Suppressor macrophage treated with lipopolysaccharide for 4 hours (primary cell): ENCODE measurements at places on chromosomes 5 and 9.

DNA sequence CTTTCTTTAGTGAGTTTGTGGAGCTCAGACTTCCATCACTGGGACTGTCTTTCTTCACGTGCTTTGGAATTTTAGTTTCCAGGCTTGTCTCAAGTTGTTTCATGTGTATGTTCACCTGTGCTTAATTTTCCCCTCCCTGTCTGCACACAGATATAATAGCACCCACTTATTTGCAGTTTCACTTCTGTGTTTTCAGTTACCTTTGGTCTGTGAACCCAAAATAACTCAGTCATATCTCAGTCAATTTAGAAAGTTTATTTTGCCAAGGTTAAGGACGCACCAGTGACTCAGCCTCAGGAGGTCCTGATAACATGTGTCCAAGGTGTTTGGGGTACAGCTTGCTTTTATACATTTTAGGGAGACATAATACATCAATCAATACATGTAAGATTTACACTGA is 330.4 kb downstream of the ICE1 start:
- DNase-seq, result no peak

GRCh38 chr9:101706997-101707396 is 31.4 kb downstream of the GRIN3A start:
- DNase-seq, result no peak

GRCh38 chr5:60453186-60453976 is 246.6 kb downstream of the DEPDC1B start:
- DNase-seq, result no peak

DNA sequence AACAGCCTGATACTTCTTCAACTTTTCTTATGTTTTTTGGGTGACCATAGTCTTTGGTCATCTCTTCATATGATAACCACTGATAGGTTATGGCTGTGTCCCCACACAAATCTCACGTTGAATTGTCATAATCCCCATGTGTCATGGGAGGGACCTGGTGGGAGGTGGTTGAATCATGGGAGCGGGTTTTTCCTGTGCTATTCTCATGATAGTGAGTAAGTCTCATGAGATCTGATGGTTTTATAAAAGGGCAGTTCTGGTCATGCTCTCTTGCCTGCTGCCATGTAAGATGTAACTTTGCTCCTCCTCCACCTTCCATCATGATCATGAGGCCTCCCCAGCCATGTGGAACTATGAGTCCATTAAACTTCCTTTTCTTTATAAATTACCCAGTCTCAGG is 8.7 kb downstream of the RHOBTB3 start:
- peak; percentile 34 for DNase-seq

DNA sequence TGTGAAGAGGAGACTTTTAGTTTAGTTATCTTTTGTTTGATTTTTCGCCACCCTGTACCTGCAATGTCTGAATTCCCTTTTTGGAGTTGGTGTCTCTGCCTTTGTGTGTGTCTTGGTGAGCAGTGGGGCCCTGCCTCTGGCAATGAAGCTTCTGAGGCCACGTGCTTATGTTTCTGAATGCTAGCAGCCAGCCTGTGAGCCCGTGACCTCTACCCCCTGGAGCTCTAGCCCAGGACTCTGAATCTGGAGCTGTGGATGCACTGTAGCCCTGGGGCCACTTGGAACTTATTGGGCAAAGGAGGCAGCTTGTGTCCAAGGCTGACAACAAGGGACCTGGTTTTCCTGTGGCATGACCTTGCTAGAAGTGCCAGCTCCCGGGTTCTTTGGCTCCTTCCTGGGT is 19.4 kb downstream of the ENTREP1 start:
- no peak for DNase-seq

DNA sequence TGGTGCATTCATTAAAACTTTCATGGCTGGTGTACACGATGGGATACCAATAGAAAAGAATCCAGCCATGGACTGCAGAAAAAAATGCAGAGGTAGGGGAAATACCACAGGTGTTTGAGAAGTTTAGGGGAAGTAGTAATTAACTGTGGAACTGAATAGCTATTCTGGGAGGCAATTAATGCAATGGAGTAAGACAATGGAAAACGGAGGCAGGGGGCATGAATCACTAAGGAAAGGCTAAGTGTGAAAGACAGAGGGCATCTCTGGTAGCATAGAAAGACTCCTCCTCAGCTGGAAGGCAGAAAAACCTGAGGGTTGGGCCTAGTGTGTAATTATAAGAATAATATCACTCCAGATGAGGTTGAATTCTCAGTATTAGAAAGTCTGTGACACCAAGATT is 30.9 kb upstream of the NPR3 start:
- no peak for DNase-seq

GRCh38 chr5:177553671-177554429 is 513 bp downstream of the FAM193B start:
- peak; percentile 27 for DNase-seq

- peak; percentile 68 for DNase-seq
These were observed 88.8 kb upstream of the CTNNA1 start for GRCh38 chr5:138664276-138664943.

- no peak for DNase-seq
These were observed 433.5 kb upstream of the POU5F2 start for GRCh38 chr5:94174748-94175411.

- no peak for DNase-seq
These were observed 51.5 kb upstream of the SAP30L start for GRCh38 chr5:154394307-154394706.

DNA sequence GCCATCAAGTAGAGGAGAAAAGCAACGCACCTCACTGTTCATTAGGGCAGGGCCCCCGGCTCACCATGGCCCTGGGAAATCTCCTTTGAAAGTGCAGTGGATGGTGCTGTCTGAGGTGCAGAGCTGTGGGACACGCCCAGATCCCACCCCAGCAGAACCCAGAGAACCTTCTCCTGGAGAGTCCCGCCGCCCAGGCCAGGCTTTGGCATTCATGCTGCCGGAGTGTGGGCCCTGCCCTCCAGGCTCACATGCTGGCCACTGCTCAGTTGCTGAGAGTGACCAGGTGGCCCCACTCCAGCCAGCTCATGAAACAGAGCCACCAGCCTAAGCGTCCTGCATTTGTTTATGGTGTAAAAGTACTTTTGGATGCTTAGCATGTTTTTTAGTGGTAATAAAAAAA is 23.8 kb upstream of the LRRC14B start:
- no peak for DNase-seq

GRCh38 chr9:68978066-68978465 is 35.8 kb downstream of the PRKACG start:
- peak; percentile 79 for DNase-seq

DNA sequence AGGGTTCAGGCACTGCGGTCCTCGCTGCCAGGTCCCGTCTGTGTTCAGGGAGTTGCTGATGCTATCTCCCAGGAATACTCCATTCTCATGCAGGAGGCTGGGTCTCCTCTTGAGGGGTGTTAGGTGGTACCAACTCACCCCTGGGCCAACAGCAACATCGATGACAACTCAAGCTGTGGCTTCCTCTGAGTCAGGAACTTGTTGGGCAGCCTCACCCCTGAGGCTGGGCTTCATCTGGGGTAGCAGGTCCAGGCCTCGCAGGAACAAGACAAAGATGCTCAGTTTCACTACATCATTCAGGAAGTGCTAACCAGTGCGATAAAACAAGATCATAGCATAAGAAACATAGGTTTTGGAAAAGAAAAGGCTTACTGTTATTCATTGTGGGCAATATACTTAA is 125.9 kb downstream of the SYK start:
- DNase-seq, result no peak

DNA sequence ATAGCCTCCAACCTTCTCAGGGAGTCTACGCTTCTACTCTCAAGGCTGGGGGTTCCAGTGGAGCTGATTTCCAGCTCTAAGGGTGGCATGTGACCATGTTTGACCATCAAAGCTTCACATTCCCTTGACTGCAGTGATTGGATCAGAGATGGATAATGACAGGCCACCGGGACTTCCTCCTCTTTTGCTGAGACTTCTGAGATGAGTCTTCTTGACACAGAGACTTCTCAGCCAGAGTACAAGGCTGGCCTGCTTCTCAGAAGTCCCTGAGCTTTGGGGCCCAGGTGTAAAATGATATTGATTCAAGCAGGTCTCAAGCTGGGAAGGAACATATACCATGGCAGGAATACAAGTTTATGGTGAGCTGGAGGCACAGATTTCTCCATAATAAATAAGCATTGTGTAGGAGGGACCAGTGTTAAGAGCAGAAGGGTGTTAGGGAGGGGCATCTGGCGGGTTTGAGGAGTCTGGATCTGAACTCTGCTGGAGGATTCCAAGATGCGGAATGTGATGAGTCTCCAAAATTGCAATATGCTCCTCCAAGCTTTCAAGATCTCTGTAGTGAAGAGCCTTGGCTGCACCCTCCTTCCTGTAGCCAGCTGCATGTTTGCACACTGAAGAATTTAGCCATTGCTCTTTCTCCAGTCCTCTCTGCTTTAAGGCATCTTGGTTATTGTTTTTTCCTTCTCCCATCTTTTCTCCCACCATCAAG is 41.7 kb upstream of the HSD17B4 start:
- no peak for DNase-seq

- DNase-seq, result peak; percentile 74
These were observed 1.0 kb upstream of the NTMT1 start for GRCh38 chr9:129624947-129625346.

DNA sequence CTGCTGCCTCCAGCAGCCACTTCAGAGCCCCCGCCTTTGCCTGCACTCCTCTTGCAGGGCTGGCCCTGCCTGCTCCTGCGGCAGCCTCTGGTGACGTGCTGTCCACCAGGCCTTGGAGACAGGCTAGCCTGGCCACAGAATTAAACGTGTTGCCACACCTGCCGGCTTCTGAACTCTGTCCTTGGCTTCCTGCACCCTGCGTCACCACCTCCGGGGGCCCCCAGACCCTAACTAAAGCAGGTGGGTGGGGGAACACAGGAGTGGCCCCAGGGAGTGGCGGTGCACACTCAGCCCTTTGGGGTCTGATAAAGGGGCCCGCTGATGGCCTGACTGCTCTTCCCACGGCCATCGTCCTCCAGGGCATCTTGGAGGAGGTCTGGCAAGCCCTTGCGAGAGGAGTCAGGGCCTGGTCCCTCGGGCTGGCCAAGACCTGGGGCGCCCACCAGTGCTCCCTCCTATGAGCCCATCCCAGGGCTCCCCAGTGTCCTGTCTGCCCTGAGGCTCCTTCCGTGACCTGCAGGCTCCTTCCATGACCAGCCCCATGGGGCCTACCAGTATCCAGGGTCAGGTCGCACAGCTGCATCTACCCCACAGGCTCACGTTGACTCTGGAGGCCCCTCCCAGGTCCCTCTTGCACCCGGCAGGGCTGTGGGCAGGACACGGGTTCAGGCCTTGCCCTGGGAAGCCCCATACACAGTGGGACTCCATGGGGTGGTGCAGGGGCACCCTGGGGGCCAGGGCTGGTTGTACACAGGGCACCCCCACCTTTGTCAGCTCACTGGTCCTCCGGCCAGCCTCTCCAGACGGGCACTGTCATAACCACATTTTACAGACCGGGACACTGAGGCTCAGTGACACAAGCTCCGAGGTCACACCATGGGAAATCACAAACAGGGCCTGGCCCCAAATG is 1.0 kb upstream of the MAMDC4 start:
- DNase-seq, result no peak

- no peak for DNase-seq
These were observed 75.0 kb upstream of the HSPA9 start for GRCh38 chr5:138650196-138650595.

GRCh38 chr9:123355761-123356431 is at the start of gene CRB2:
Gene CRB2, plus strand, starts transcription at chr9:123356197. Its CDS starts 64 bp downstream, at chr9:123356261.
- no peak for DNase-seq

GRCh38 chr9:129701549-129701948 is 36.1 kb downstream of the PRRX2 start:
- no peak for DNase-seq

- no peak for DNase-seq
These were observed 451.9 kb downstream of the TMEM38B start for GRCh38 chr9:106146066-106146840.

DNA sequence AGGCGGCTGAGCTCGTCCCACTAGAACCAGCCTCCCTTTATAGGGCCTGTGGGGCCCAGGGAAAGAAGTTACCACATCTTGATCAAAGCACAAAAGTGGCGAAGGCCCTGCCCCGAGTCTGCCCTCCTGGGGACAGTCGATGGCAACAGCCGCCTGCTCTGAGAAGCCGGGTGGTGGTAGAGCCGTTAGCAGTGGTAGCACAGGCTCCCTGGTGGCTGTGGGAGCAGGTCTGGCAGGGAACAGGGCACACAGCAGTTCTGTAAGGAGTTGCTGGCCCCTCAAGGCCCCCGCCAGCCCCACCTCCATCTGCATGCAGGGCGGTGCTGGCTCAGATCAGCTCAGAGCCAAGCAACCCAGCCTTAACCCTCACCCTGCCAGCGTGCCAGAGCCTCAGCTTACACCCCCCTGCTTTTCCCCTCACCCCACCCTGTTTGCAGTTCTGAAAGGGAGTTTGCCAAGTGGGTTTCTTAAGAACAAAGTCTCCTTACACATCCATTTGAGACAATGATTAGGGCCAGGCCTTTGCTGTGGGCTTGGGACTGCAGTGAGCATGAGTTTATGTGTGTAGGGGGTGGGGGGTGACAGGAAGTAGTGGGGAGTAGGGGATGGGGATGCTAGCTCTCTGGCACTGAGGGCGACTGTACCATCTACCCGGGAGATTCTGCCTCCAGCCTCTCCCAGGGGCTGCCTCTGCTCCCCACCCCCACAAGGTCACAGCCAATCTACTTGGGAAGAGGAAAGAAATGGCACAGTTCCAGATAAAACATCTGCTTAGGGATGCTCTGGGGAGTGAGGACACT is 11.8 kb downstream of the ACSL6 start:
- DNase-seq, result no peak

GRCh38 chr9:16386007-16386826 is 484.3 kb downstream of the BNC2 start:
- DNase-seq, result peak; percentile 32

DNA sequence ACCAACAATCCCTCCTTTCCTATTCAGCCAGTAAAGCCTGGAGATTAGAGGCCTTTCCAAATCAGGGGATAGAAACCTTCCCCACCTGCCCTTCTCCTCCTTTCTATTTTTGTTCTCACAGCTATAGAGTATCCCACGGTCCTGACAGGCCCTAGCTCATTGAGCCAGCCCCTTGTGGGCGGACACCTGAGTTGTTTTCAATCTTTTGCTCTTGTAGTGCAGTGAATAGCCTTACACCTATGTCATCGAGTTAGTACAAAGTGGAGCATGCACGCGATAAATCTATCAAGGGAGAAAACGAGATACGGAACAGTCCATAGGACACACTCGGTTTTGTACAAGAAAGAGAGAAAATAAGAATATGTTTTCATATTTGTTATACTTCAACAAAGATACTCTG is 77.2 kb downstream of the TSPAN17 start:
- no peak for DNase-seq
